ENCODE measurements at places on chromosomes 12 and 14.
A peak's percentile ranks its signal among the peaks of the same experiment; 100 is the strongest.

- peak; percentile 74 for DNase-seq
These were observed 24.0 kb upstream of the LGR5 start for GRCh38 chr12:71415336-71416231.

DNA sequence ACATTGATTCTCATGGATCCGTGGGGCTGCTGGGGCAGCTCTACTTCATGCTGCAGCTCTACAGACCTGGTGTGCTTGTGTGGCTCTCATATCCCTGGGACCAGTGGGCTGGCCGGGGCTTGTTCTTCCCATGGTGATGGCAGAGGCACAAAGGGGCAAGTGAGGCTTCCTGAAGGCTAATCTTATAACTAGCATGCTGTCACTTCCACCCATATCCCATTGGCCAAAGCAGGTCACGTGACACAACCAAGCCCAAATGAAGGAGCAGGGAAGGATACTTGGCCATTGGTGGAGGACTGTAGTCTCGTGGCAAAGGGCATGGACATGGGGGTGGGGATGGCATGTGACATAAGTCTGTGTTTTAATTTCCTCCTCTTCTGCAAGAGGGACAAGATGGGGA, 9.9 kb downstream of the PLBD2 start:
- no peak for DNase-seq

DNA sequence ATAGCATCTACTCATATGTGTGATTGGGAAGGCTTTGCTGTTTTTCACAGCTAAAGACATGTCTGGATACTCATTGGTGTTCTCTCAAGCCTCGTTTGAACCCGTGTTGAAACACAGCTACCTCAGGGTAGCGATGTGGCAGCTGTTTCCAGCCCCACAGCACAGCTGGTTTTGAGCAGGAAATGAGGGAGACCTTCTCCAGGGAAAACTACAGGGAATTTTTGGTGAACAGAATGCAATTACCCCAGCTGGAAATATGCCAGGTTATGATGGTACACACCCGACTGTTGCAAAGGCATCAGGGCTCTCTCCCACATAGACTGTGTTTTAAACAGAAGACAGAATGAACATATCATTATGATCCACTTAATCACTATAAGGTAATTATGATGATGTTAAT, 828.9 kb downstream of the VRK1 start:
- no peak for DNase-seq

GRCh38 chr12:12983420-12984035, 16.5 kb downstream of the HEBP1 start:
- peak; percentile 79 for DNase-seq

DNA sequence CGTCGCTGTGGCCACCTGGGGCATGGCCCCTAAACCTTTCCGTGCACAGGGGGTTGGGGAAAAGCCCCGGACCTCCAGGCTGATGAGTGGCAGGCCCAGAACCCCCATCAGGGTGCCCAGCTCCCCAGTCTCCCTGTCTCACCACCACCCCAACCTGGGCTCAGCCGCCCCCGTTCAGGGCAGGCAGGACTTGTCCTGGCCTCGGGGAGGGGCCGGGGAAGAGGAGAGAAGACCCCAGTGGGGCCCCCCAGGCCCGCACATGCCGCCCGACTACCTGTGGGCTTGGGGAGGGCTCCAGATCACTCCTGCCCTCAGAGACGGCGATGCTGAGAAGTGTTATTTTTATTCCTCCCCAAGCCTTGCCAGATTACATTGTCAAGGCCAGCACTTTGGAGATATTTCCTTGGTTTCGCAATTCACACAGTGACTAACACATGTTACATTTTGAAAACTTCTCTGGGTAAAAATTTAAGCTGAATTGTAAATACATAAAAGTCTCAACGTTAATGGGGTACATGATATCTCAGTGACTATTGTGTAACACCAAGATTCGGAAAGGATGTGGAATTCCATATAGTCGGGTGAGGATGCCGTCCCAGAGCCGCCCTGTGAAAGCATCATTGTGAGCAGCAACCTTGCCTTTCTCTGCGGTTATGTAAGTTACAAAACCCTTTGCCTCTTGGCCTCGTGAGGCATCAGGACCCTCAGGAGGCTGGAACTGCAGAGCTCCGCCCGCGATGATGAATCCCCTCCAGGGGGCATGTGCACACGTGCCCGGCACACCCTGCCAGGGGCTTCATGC, 85.6 kb upstream of the DIO3 start:
- peak; percentile 85 for DNase-seq

- no peak for DNase-seq
These were observed 178.8 kb downstream of the CEP128 start for GRCh38 chr14:80762641-80763228.

- no peak for DNase-seq
These were observed 5.7 kb upstream of the TNS2 start for GRCh38 chr12:53044052-53044581.

- DNase-seq: peak; percentile 62
These were observed 8.7 kb downstream of the MTERF2 start for GRCh38 chr12:106978035-106978800.

DNA sequence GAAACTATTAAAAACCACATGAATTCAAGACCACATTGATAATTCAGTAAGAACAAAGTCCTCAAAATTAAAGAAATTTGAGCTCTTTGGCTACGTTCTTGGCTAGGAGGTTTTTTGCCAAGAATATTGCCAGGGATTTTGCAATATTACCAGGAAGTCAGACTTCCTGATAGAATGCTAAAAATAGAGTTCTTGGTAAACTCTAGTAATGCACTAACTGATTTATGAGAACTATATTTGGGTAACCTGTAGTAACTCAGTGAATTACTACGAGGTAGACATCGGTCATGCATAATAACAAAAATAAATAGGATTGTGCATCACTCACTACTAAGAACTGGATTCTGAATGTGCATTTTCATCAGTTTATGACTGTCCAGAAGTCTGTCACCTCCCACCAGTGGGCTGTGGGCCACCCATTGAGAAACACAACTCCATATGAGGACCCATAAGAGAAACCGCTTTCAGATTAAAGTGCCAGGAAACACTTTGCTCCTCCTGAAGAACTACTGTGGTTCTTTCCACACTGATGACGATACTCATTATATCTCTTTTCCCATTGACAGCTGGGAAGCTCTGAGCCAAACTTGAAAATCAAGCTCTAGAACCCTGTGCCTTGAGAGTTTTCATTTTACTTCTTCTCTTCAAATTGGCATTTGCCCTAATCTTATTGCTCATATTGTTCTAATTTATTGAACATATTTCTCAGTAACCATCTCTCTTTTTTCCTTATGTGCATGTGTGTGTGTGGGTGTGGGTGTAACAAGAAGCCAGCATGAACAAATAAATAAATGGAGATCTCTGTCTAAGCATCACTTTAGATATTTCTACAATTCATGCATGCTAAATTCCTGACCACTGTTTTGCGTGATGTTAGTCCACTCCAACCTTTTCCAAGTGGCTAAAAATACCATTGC, 116.6 kb downstream of the BCL11B start:
- DNase-seq: no peak

- DNase-seq: no peak
These were observed 10.4 kb downstream of the TECPR2 start for GRCh38 chr14:102373110-102373509.

GRCh38 chr14:49545071-49545470, 41.1 kb downstream of the RPS29 start:
- DNase-seq: no peak

DNA sequence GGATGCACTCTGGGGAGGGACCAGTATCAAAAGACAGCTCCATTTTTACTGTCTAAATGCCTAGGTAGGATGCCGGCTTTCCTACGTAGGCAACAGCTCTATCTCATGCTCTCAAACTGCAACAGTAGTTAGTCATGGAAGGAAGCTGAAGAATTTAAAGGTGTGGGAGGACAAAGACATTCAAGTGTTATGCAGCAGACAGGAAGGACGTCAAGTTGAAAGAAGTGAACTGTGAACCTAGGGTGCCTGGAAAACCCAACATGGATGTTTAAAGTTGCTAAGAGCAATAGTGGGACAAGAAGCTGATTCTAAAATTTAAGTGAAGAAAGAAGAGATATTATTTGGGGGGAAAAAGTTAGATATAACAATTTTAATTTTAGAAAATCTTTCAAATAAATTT, 5.9 kb downstream of the SEC23A start:
- DNase-seq: peak; percentile 18

- DNase-seq: no peak
These were observed 433.8 kb upstream of the DCN start for GRCh38 chr12:91616416-91616815.

GRCh38 chr14:36583893-36584811, 1.7 kb upstream of the NKX2-8 start:
- no peak for DNase-seq

DNA sequence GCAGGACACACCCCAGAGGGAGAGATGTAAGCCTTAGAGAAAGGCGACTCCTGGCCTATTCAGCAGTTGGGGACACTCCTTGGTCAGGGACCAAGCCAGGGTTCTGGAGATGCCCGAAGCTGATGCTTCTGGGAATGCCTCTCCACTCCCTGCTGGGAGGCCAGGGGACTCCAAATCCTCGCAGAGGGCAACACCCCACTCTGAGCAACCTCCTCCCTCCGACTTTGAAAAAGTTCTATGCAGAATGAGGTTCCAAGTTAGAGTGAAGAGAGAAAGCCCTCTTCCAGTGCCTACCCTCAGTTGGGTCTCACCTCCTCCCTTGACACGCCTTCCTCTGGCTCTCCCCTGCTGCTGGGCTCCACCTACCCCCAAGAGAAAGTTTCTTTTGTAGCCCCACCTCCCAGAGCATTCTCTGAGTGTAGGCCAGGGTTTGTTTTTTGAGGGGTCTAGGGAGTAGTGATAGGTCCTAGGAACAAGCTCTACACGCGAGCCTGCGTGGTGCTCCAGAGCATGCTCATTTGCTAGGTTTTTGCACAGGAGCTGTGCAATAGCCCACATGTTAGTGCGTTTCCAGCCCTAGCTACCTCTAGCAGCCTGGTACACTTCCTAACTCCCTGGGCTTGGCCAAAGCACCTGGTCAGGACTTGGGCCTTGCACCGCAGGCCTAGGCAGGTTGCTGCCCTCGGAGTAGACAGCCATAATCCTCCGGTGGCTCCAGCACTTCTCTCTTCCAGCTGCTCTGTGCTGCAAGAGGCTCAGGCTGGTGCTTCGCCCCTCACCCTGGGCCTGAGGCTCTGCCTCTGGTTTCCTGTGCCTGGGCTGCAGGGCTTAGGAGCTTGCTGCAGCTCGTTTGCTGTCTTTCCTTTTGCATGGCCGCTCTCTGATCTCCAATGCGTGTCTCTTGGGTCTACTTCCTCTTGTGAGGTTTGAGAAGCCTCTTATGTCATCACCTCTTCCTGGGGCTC, 590 bp upstream of the CEBPE start:
- no peak for DNase-seq

Data from fibroblast of the aortic adventitia (primary cell).